ENCODE measurements at places on chromosomes 2 and 18. TPM values are rescaled to one million over a fixed set of nuclear protein-coding genes. Genes with fewer than 3 reads are reported as not detected.

Gene ANKRD62
- not detected for polyA plus RNA-seq

Gene SLC11A1
- not detected for polyA plus RNA-seq

- no peak for DNase-seq
These were observed 541.6 kb downstream of the SLC4A3 start for GRCh38 chr2:220168891-220169546.

Gene DSC2
- polyA plus RNA-seq: not detected

Gene ASB18
- polyA plus RNA-seq: not detected

DNA sequence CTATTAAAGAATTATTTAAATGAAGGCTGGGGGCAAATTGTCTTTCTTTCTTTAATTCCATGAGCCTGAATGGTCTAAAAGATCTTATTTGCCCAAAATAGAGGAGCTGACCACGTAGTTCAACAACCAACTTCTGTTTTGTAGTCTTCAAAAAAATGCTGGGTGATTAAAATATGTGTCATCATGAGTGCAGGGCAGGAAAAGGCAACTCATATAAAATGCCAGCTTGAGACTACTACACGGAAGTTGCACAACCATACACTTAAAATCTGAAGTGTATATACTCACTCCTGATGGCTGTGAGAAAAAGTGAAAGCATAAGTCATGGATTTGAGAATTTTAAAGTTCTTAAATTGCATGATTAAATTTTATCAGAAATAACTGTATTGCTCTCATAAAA lies 210.9 kb downstream of the DYM start:
- no peak for DNase-seq

DNA sequence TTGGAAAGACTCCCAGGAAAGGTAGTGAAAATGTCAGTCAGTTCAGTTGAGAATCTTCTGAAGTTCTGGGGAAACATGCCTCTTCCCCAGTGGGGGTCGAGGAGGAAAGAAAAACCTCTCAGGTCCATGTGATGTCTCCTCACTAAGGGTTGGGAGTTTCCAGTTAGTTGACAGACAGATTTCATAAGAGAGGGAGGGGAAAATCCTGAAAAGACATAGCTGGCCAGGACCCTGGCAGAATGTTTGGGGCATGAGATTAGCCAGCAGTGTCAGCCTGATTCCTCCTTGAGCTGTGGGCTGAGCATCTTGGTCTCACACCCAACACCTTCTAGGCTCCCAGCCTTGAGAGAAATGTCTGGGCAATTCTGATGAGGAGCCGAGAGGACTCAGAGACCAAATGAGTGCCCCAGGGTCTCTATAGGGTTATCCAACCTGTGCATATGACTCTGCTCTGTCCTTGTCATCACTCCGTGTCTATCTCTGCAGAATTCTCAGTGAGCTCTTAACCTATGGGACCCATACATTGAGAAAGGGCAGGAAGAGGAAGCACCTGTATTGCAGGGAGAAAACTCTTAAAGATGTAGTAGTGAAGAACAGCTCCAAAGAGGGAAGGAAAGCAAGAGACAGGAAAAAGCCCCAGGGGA lies 13.9 kb downstream of the BMP10 start:
- no peak for DNase-seq

Gene VWA3B
- not detected for polyA plus RNA-seq

- DNase-seq: no peak
These were observed 912 bp upstream of the FBXO11 start for GRCh38 chr2:47907039-47907781.

Gene MOGAT1
- not detected for polyA plus RNA-seq

Gene GAREM2
- 2.8 TPM for polyA plus RNA-seq

Gene PPP4R3B
- 38.3 TPM for polyA plus RNA-seq

GRCh38 chr2:174694920-174695319 lies 69.4 kb downstream of the CHRNA1 start:
- no peak for DNase-seq

Gene MRO
- polyA plus RNA-seq: 0.06 TPM

DNA sequence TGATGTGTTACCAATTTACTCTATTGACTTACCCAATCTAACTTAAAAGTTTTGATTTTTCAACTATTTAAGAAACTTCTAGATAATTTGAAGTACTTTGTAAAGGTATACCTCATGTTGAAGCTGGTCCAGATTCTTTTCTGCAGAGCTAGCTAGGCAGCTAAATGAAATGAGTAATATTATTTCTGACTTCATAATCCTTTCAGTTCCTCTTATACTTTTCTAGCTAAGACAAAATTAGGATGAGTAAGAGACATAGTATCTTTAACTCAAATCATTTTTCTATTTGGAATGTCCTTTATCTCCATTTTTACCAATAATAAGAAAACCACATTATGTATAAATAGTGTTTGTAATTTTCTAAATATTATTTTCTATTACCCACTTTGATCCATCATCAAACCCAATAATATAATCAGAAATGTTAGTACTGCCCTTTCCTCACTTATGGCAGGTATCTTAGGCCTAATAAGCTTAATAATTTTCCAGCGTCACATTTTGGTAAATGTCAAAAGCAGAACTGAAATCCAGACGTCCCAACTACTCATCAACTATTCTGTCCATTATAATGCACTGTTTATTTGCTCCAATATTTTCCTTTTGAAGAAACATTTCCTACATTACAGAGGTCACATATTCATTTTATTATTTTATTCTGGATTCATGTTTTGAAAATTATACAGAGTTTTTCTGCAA lies 456.6 kb downstream of the THSD7B start:
- no peak for DNase-seq

- DNase-seq: no peak
These were observed 12.8 kb downstream of the NEDD4L start for GRCh38 chr18:58056852-58057251.

DNA sequence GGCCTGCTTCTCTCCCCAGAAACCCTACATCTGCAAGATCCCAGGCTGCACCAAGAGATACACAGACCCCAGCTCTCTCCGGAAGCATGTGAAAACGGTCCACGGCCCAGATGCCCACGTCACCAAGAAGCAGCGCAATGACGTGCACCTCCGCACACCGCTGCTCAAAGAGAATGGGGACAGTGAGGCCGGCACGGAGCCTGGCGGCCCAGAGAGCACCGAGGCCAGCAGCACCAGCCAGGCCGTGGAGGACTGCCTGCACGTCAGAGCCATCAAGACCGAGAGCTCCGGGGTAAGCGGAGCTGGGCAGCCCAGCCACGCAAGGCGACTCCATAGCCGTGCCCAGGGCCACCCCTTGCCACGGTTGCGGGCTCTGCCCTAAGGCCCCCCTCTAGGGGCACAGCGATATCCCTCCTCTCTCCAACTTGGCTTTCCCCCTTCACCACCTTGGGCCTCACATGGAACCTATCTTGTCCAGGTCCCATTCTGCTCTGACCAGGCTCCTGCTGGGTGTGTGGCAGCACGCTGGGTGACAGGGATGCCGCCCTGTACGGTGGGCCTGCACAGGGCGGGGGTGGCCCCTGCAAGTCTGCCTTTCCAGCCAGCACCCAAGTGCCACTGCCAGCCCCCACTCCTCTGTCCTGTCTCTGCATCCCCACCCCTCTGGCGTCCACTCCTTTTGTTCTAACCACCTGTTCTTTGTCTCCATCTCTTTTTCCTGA lies 248.9 kb downstream of the GLI2 start:
- no peak for DNase-seq
